ENCODE measurements at places on chromosomes 7 and 10.

DNA sequence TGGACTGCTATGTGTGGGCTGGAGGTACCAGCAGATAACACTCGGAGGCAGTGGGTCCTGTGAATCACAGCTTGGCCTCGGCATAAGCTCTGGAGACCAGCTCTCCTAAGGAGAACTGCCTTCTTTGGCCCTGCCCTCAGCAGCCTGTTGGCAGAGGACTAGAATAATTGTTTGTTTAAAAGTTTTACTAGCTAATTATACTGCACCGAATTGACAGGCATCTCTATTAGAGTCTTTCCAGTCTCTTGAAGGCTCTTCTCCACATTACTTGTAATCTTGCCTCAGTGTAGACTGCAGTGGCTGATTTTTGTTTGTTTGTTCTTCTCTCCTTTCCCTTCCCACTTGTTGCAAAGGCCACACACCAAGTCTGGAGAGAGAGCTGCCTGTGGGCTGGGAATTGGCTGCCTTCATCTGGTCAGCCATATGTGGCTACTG lies 183.2 kb downstream of the AUTS2 start:
- no peak for DNase-seq

- DNase-seq: no peak
Measured at GRCh38 chr7:29879609-29880008, 73.3 kb downstream of the WIPF3 start.

GRCh38 chr10:70380350-70381135 lies 1.9 kb downstream of the LRRC20 start:
- no peak for DNase-seq

DNA sequence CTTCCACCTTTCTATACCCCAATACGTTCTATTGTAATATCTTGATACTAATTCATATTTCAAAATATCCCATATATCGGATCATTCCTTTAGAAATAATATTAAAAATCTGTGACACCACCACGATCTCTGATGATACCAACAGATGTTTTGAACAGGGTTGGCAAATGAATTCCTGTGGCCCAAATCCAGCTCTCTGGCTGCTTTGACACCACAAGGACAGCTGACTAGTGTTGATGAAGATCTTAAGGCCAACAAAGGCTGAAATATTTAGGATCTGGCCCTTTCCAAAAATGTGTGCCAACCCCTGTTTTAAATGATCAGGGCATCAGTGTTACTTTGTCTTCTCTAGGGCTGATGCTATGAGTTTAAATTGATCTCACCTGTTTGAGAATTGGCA lies 380.7 kb upstream of the PFKP start:
- DNase-seq: no peak
